ENCODE measurements at places on chromosomes 2 and 18. TPM values are rescaled to one million over a fixed set of nuclear protein-coding genes. Genes with fewer than 3 reads are reported as not detected.

CMPK2 gene
- total RNA-seq = 6.7 TPM

XDH gene
- total RNA-seq = not detected

IWS1 gene
- total RNA-seq = 46.6 TPM

GRCh38 chr2:227025510-227025909, 138.5 kb downstream of the COL4A4 start:
- no peaks in the 10 kb centered on the region for H3K36me3 ChIP-seq
- no peak for DNase-seq
- H3K4me1 ChIP-seq = no peaks in the 10 kb centered on the region

DNA sequence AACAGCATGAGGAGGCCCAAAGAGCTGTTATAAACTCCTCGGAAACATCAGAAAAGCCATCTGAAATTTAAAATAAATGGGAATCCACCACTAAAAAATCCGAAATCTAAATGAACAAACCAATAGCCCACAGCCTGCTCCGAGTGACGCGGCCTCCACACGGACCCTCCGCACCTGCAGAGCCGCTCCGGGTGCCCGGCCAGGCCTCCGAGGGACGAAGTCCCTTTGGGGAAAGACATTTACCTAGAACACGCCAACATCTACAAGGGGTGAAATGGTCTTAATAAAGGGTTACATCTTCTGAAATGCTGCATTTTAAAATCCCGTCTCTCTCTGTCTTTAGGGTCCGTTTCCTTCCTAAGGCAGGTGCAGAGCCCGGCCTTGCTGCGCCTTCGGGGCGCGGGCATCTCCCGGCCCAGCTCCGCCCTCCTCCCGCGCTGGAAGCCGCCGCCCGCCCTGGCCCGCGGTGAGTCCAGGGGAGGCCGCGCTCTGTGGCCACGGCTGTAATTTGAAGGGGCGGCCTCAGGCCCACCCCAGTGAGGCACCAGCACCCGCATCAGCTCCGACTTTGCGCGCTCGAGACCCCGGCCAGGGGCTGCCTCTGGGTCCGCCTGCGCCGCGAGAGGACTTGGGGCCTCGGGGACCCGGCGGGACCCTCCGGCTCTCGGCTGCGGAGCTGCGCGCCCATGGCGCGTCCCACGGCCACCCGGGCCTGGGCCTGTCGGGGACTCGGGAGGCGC, 42.3 kb upstream of the CTDP1 start:
- H3K27ac ChIP-seq = no peak overlapping the region
- DNase-seq = peak; percentile 48
- peaks cover 2% of the 10 kb centered on the region for H3K4me1 ChIP-seq
- H3K27me3 ChIP-seq = peaks cover 3% of the 10 kb centered on the region
- no peaks in the 10 kb centered on the region for H3K36me3 ChIP-seq

DNA sequence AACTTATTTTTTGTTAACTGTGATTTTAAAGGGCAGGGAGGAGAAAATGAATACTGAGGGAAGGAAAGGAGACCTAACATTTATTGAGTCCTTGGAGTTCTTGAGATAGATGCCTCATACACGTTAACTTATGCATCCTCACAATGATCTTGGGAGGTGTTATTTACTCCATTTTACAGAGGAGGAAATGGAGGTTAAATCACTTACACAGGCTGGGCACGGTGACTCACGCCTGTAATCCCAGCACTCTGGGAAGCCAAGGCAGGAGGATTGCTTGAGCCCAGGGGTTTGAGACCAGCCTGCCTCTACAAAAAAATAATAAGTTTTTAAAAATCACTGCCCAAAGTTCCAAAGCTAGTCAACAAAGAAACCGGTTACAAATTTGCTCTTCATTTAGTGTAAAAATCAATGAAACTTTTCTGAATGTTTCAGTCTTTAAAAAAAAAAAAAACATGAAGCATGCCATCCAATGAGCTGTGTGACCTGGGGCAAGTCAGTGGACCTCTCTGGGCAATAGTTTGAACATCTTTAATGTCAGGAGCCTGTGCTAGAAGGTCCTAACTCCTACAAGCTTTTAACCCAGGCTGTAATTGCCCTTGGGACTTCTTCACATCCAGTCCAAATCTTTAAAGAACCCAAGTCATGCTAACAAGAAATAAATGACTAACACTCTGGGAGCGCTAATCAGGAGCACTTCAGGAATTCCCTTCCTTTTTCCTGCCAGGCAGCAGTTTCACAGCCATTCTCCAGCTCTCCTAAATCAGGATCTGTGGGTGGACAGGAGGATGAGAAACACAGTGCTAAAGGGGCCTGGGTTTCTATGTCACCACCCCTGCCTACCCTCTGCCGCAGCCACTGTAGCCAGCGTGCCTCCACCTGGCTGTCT, 176.4 kb downstream of the TMEM247 start:
- no peak for DNase-seq
- no peaks in the 10 kb centered on the region for H3K36me3 ChIP-seq
- no peak overlapping the region for H3K4me3 ChIP-seq

- H3K27me3 ChIP-seq = peaks cover 23% of the 10 kb centered on the region
- no peak for DNase-seq
- H3K4me1 ChIP-seq = peaks cover 14% of the 10 kb centered on the region
- H3K4me3 ChIP-seq = no peak overlapping the region
- H3K36me3 ChIP-seq = no peaks in the 10 kb centered on the region
These were observed 142.8 kb downstream of the NDUFA10 start for GRCh38 chr2:239882331-239882732.

GRCh38 chr2:100535855-100536254, 26.9 kb upstream of the PDCL3 start:
- DNase-seq = no peak
- H3K27ac ChIP-seq = no peak overlapping the region
- H3K4me1 ChIP-seq = no peaks in the 10 kb centered on the region
- no peak overlapping the region for H3K4me3 ChIP-seq
- no peaks in the 10 kb centered on the region for H3K36me3 ChIP-seq

GRCh38 chr2:29097569-29097968, 17.6 kb upstream of the CLIP4 start:
- no peaks in the 10 kb centered on the region for H3K36me3 ChIP-seq
- no peaks in the 10 kb centered on the region for H3K4me1 ChIP-seq
- no peak for DNase-seq
- no peak overlapping the region for H3K27ac ChIP-seq
- no peaks in the 10 kb centered on the region for H3K27me3 ChIP-seq
- H3K4me3 ChIP-seq = no peak overlapping the region

- no peak for DNase-seq
- peaks cover 9% of the 10 kb centered on the region for H3K4me1 ChIP-seq
- H3K27ac ChIP-seq = no peak overlapping the region
- no peak overlapping the region for H3K4me3 ChIP-seq
- H3K27me3 ChIP-seq = no peaks in the 10 kb centered on the region
- H3K36me3 ChIP-seq = peaks cover 22% of the 10 kb centered on the region
These were observed 17.4 kb downstream of the OSBPL1A start for GRCh38 chr18:24380163-24380747.

DNA sequence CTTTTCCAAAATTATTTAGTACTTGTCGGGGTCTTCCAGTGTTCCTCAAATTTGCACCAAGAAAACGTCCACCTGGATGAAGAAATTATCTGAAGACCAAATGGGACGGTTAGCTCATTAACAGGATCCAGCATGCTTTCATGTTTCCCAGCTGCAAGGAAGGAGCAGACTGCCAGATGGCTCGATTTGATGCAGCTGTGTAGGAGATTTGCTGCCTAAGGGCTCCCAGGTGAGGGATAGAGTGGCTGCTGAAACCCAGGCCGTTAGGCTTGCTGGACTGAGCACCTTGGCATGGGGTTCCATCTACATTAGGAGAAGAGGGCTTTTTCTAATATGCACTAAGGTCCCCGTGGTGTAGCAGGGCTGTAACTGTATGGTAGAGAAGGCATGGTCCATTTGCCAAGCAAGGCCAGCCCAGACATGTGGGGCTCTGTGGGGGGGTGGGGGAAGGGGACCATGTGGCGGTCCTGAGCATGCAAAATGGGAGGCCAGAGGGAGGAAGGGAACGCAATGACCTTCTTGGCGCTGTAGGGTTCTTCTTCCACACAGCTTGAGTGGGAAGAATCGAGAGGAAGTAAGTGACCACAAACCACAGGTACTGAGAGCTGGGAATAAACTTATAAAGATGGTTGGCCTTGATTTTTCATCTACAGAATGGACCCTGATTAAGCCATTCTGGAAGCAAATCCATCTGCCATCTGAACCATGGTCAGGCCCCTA, 144.0 kb downstream of the TMEM163 start:
- no peaks in the 10 kb centered on the region for H3K4me1 ChIP-seq
- H3K27ac ChIP-seq = no peak overlapping the region
- no peaks in the 10 kb centered on the region for H3K27me3 ChIP-seq
- H3K4me3 ChIP-seq = no peak overlapping the region
- H3K36me3 ChIP-seq = no peaks in the 10 kb centered on the region

GRCh38 chr2:167140767-167141166, 252.5 kb downstream of the XIRP2 start:
- DNase-seq = no peak
- no peaks in the 10 kb centered on the region for H3K27me3 ChIP-seq
- H3K36me3 ChIP-seq = no peaks in the 10 kb centered on the region
- no peak overlapping the region for H3K27ac ChIP-seq

Data from spleen (tissue), 13 donors.